Stimulated activated CD4-positive, alpha-beta T cell treated with anti-CD3 and anti-CD28 coated beads, Interleukin-1b, Interleukin-23, amount 100 ng/mL, for 24 hours (primary cell): ENCODE measurements at places on chromosomes 2 and 18.

- no peak for DNase-seq
Observed at GRCh38 chr2:203246646-203247045, 7.8 kb downstream of the CYP20A1 start.

GRCh38 chr18:76489081-76489480 is 6.0 kb downstream of the ZNF516 start:
- DNase-seq, result no peak

DNA sequence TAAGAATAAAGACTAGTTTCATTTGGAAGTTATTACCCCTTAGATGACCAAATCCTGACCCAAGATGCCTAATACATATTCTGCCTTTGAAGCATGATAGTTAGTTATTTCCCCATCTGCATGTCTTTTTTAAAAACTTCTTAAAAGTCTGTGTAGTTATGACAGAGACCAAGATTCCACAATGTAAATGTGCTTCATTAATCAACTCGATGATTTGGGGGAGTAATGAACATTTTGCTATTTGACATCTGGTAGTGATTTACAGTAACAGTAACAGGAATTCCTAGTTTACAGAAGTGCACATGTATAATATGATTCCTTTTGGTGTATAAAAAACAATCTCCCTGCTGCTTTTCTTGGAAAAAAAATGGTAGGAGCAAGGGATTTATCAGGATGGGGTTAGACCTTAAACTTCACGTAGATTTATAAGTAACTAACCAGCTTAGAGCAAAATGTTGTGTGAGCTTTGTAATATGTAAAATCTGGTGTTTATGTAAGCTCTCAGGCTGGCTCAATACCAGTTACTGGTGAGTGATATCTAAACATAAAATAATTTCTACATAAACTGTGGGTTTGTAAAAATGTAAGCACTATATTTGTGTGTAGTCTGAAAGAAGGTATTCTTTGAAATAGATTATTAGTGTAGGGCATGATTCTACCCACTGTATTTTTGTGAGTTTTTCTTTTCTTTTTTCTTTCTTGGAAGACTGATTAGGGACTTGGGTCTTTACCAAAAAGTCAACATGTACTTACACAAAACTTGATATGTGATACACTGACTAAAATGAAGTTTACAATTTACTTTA is 641.6 kb downstream of the EPHA4 start:
- DNase-seq, result no peak

- no peak for DNase-seq
Observed at GRCh38 chr2:17056236-17056635, 390.6 kb upstream of the CYRIA start.

GRCh38 chr2:205654878-205655605 is 27.3 kb upstream of the NRP2 start:
- DNase-seq, result no peak
